Anterior cingulate cortex (tissue), 58 donors: ENCODE measurements at places on chromosomes 13 and 19.

- no peak for DNase-seq
Measured at GRCh38 chr13:110949628-110950027, 34.8 kb upstream of the ANKRD10 start.

DNA sequence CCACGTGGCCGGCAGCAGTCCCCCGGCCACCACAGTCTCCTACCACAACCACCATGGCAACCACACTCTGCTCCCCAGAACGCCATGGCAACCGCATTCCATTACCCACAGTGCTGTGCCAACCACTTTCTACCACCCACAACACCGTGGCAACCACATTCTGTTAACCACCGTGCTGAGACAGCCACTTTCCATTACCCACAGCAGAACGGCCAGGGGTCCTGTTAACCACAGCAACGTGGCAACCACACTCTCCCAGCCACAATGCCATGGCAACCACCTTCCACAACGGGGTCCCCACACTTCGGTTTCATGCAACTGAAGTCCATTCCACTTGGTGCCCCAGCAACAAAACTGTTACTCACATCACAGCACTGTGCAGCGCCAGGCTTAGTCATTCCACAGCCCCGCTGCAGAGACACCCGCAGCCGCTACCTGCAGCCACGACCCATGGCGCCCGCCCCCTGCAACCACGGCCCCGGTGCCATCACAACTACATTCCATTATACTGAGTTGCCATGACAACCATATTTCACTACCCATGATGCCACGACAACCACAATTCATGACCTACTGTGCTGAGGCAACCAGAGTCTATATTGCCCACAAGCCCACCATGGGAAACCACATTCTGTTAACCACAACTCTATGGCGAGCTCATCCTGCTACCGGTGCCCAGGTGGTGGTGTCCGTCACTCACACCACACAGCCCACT is 10.0 kb downstream of the DPF1 start:
- DNase-seq = peak; percentile 25

- DNase-seq = no peak
Measured at GRCh38 chr13:64429691-64430090, 2800.4 kb downstream of the PCDH9 start.

- no peak for DNase-seq
Measured at GRCh38 chr13:35765366-35765765, 288.9 kb upstream of the MAB21L1 start.

DNA sequence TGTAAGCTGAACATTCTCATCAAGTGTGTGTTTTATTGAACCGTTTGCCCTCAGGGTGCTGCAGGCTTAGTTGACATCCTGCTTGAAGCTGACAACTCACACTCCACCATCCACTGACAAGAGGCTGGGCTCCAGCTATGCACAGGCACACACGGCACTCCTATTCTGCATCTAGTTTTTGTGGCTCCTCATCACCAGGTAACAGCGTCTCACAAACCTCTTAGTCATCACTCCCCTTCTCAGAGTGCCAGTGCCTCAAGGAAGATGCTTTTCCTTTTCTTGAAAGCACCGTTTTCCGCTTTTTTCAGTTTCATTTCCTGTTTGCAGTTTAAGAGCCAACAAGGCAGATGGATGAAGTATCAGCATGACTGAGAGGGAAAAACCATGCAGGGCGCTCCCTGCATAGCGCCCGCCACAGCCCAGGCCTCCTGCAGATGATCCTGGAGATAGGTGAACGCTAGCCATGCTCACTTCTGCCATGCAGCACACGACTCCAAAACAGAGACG is 491.2 kb downstream of the COG6 start:
- no peak for DNase-seq

DNA sequence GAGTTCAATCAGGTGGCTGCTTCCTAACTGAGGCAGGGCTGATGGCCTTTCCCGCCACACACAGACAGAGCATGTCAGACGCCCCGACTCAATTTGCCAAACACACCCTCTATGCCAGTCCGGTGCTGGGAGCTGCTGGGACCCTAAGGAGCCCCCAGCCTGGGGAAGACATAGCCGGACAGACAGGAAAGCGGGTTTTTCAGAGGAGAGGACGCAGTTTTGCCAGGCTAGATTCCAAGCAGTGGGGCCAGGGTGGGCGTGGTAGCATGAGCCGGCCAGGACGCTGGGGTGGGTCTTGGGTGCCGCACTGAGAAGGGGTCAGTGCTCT is 19.8 kb downstream of the MAST3 start:
- DNase-seq = no peak

- peak; percentile 87 for DNase-seq
Measured at GRCh38 chr19:47231215-47232054, 436 bp upstream of the BBC3 start.

DNA sequence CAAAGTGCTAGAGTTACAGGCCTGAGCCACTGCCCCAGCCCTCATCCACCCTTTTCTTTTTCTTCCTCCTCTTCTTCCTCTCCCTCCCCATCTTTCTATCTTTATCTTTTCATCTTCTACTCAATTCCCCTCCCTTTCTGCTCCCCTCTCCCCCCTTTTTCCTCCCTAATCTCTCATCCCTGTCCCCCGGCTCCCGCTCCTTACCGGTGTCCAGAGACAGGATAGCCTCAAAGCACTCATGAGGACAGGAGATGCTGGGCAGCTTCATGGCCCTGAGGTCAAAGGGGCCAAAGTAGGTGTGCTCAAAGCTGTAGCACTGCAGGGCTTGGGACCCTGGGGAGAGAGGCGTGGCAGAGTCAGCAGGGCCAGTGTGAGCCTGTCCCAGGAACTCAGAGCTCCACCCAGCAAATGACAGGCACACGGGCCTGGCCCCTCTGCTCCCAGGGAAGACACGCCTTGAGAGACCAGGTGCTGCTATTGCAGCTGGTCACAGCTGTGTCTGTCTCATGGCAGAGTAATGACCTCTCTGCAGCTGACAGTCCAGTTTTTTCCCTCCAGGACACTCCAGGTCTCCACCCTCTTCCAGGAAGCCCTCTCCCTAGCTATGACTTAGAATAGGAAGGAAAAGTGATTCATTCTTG is 2.6 kb downstream of the LYPD5 start:
- no peak for DNase-seq

- DNase-seq = no peak
Measured at GRCh38 chr13:109156181-109156935, 526.9 kb downstream of the MYO16 start.

- DNase-seq = no peak
Measured at GRCh38 chr13:106104281-106104901, 431.1 kb downstream of the EFNB2 start.

DNA sequence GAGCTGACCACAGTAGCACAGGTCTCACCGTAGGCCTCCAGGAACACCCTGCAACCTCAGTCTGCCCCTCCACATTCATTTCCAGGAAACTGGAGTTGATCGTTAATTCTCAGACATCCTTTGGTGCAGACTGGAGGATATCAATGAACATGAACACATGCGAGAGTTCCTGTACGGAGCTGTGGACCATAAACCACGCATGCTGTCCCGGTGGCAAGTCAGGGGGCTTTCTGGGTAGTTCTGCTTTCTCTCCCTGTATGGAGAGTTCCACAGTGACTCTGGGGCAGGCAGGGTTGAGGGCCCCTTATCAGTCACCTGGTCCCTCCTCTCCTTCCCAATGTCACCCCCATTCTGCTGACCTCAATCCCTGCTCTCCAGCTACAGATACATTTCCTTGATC is 55.5 kb upstream of the URI1 start:
- DNase-seq = no peak

- DNase-seq = no peak
Measured at GRCh38 chr13:112103260-112103838, 36.4 kb downstream of the SOX1 start.

- DNase-seq = no peak
Measured at GRCh38 chr13:101915755-101916107, 463.3 kb downstream of the ITGBL1 start.

GRCh38 chr19:49895566-49896297 is 955 bp downstream of the IL4I1 start:
- no peak for DNase-seq

DNA sequence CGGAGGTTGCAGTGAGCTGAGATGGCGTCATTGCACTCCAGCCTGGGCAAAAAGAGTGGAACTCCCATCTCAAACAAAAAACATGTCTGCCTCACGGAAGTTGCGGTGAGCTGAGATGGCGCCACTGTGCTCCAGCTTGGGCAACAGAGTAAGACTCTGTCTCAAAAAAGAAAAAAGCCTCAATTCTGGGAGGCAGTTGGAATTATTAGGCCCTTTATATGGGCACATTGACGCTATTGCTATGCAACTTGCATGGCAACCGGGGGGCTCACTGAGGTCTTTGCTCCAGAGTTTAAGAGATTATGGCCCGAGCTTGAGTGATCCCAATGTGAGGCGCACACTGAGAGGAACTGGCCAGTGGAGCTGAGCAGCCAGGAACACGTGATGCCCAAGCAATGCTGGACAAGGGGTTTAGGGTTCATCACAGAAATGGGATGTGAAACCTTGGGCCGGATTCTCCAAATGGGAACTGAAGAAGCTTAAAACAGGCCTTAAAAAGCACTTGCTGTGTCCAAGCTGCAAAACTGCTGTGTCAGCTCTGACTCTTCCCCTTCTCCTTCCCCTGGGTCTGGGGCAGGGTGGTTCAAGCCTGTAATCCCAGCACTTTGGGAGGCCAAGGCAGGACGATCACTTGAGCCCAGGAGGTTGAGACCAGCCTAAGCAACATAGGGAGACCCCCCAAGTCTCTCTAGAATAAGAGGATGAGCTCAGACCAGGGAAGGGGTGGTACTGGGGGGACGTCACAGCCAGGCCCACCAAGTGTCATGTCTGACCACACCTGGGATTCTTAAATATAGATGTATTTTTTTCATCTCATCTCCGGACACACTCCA is 2.5 kb downstream of the FTL start:
- no peak for DNase-seq

- peak; percentile 56 for DNase-seq
Measured at GRCh38 chr19:48635263-48635965, 1.8 kb downstream of the DBP start.

GRCh38 chr13:20190481-20191310 is 2.0 kb downstream of the GJB2 start:
- DNase-seq = no peak

GRCh38 chr19:23440207-23440606 is 44.9 kb upstream of the ZNF91 start:
- no peak for DNase-seq

- no peak for DNase-seq
Measured at GRCh38 chr13:27834095-27834494, 41.8 kb downstream of the GSX1 start.

DNA sequence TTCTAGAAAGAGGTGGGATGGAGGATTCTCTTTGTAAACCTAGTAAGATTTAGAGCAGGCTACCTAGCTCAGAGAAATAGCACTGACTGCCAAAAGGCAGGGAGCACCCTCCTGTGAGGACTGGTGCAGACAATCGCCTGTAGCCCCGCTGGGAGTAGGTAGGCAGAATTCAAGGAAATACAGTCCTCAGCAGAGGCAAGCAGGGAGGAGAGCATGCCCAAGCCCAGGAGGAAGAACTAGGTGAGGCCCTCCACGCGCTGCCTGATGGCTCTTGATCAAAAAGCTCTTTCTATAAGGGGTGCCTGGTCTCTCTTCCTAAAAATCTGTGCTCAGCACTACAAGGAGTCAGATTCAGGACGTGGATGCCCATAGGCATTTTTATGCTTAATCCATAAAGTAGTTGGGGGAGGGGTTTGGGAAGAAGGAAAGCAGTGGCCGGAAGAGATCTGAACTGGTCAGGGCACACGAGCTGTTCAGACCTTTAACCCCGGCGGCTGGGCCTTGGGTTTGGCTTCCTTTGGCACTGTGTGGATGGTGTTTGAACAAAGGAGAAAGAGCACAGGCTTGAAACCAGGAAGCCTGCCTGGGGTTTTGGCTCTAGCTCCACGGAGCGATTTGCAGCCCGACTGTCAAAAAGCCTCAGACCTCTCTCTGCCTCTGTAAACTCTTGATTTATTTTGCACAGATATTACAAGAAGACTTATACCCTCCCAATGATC is 320.6 kb downstream of the FOXO1 start:
- no peak for DNase-seq

DNA sequence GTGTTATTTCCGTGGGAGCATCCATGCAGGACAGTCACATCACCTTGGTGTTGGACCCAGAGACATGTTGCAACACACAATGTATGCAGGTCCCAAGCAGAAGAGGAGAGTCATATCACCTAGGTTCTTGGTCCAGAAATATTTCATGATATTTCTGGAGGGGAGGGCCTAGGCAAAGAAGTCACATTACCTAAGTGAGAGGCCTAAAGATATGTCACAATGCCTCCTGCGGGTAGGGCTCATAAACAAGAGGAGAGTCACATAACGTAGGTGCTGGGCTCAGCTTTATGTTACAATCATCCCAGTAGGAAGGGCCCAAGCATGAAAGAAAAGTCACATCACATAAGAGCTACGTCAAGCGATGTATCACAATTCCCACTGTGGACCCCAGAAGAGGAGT is 10.8 kb upstream of the ZNF724 start:
- no peak for DNase-seq

GRCh38 chr19:22814124-22814523 is 18.0 kb upstream of the ZNF723 start:
- DNase-seq = no peak

- no peak for DNase-seq
Measured at GRCh38 chr13:98216711-98217285, 39.7 kb upstream of the RNF113B start.

DNA sequence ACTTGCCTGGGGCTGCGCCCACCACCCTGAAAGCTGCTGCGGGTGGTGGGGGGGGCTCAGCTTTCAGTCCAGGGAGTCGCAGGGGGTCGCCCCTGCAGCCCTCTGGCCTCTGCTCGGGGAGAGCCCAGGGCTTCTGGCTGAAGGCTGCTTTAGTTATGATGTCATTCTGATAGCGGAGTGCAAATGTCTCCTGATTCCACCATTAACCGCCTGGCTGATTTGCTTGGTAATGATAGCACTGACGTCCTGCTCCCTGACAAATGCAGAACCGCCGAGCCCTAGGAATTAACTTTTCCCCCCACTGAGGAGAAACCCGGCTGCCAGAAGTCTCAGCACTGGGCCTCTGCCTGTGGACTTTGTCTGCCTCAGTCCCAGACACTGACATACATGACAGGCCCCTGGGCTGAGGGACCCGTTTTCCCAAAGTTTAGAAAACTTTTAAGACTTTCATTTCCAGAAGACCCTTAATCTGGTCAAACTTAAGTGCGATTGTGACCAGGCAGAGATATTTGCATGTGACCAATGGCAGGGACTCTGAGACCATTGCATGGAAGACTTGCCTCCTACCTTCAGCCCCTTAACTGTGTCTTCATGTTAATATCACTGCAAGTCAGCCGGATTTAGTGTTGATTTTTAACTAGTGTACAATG is 142.5 kb upstream of the ZNF536 start:
- DNase-seq = peak; percentile 55
